ENCODE measurements at places on chromosomes 6 and 20.

DNA sequence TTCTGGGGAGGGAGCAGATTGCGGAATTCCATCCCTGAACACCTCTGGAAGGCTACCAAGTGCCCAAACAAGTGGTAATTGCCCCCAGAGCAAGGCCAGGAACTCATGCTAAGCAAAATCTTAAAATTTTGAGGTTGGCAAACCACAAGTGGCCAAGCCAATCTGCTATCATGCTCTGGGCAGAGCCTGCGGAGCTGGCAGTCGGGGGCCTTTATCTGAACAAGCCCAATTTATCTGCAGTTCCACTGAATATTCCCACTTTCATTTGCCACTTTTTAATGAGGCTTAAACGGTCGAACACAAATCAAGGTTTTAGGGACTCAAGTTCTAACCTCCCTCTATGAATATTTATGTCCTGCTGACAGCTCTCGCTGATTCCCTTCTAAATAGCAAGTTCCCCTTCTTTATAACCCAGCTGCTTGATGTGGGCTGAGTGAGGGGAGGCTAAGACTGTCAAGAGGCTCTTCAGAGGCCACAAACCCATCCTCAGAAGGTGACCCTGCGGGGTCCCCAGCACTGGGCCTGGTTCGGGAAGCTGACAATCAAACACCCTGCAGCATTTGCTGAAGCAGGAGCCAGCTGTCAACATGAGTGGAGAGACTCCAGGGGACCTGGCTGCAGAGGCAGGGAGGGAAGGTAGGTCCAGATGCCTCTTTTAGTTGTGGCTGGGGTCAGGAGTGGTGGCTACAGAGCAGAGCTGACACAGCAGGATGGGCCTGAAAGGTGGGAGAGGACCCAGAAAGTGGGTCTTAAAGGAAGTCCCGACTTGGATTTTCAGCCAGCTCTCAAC is 11.9 kb downstream of the CCDC167 start:
- DNase-seq, result no peak

GRCh38 chr20:44811150-44811685 is 872 bp upstream of the RIMS4 start:
- DNase-seq, result no peak

GRCh38 chr20:20277894-20278335 is 90.0 kb upstream of the INSM1 start:
- DNase-seq, result no peak

DNA sequence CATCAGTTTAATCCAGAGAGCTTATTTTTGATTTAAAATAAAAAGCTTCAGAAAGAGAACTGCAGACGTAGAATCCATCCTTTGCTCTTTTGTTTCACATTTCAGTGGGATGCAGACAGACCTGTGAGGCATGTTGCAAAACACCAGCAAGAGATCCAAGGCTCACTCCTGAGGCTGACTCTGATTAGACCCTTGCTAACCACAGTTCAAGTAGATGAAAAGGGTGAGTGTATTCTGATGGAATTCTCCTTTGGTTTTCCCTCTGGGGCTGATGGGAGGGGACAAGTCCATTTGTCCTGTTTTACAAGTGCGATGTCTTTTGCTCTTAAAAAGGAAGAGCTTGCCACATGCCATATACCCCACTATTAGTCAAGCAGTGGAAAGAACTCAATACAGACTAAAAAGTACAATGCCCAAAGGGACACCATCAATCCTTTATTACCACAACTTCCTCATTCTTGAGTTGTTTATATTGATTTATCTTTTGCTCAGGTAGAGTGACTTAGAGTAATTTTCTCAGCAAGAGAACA is 772.7 kb downstream of the MAFB start:
- no peak for DNase-seq

- DNase-seq, result no peak
These were observed 30.4 kb upstream of the PNRC1 start for GRCh38 chr6:89050155-89050554.

DNA sequence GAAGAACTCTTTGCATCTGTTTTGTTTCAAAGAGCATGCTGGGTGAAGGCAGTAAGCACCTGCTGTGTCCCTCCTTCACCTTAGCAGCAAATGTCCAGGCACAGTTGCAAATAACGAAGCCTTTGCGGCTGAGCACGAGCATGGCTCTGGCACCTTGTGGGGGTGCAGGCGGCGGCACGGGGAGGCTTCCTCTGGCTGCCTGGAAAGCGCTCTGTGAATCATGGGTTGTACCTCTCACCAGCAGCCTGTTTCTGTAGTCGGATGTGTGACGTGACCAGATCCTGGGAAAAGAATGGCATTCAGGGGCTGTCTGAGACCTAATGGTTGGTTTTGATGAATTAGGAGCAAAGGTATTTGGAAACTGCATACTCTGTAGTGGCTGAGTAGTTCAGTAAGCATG is 144.8 kb downstream of the DTNBP1 start:
- DNase-seq, result no peak

GRCh38 chr20:46558511-46558959 is 8.1 kb upstream of the OCSTAMP start:
- DNase-seq, result no peak

GRCh38 chr6:2748183-2748582 is 2.5 kb downstream of the MYLK4 start:
- DNase-seq, result no peak

- no peak for DNase-seq
These were observed 26.4 kb upstream of the PHF3 start for GRCh38 chr6:63609231-63609630.

DNA sequence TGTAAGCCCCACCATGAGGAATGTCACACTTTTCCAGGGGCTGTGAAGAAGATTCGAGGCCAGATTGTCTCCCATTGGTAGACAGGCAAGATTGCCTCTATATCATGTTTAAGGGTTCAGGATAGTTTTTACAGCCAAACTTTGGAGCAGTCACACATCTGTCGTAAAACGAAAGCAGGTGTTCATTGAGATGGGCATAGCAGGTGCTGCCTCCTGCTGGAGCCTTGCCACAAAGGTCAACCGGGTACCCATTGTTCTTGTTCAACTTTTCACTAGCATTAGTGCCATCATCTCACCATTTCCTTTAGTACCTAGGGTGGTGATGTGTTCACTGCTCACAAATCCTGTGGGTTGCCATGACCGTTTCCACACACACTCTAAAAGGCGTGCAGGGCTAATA is 198.3 kb downstream of the HTR1B start:
- no peak for DNase-seq

DNA sequence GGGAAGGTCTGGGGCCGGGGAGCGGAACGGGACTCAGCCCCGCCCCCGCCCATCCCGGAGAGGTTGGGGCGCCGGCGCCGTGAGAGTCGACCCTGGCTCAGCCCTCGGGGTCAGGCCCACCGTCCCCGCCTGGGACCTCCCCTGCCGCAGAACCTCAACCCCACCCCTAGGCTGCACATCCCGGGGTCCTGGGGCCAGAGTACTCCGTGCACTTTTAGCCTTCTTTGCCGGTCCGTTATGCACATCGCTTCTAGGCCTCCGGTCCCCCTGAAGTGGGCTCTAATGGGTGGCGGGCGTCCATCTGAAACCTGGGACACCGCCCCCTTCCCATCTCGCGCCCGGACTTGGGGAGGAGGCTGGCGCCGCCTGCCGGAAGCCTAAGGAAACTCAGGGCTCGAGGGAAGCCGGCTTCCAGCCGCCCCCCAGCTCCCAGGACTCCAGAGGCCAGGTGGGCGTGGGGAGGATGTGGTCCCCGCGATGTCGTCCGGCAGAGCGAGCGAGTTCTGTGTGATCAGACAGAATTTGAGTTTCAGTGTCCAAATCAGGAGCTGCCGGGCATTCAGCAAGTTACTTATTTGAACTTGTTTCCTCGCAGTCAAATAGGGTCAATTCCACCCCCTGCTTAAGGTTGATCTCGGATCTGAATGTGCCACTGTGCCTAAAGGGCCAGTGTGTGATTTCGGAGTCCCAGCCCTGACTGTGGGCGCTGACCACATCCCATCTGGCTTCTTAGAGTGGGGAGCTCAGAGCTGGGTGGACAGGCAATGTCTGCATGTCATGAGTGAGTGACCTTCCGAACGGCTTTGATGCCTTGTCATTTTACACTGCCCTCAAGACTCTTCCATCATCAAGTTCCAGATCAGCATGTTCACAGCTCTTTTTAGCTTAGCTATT is 47.6 kb downstream of the CPXM1 start:
- DNase-seq, result peak; percentile 33

DNA sequence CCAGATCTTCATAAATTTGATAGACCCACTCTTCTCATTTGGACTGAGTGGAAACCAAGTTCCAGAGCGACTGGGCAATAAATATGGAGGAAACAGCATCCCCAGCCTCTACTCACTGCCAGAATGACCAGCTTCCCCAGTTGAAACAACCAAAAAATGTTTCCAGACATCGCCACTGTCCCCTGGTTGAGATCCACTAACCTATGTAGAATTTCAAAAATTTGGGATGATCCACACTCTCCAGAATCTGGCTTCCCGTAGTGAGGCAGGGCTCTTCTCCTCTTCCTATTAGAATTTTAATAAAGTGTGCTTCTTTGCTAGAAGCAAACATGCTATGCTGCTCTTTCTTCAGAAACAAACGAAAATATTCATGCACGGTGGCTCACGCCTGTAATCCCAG is 287.0 kb upstream of the SUPT3H start:
- DNase-seq, result no peak

- DNase-seq, result no peak
These were observed 83.5 kb downstream of the WASF1 start for GRCh38 chr6:110095935-110096334.

DNA sequence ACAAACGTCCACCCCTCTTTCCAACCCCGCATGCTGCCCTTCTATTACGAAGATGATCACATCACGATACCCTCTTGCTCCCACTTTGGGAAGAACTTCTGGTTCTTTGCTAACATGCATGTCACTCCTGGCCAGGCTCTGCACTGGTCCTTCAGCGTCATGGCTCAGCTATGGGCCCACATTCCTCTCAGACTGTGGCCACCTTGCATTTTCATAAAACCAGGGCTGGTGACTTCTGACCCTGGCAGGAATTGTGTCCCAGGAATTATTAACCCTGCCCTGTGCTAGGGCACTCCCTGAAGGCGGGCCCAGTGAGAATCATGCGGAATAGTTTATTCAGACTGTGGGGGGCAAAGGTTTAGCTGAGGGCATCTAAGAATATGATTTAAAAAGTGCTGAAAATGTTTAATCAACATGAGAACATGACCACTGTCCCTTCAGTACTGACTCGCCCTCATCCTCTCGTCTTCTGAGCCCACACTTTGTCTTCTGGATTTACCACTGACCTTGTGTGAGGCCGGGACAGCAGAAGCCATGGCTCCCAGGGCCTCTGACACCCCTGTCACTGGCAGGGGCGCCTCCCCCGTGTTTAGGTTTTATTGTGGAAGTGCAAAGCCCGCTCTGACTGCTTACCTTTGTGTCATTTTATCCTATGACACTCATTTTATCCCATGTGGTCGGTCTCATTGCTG is 38.1 kb upstream of the THBS2 start:
- no peak for DNase-seq

- no peak for DNase-seq
These were observed 8.7 kb upstream of the SYNDIG1 start for GRCh38 chr20:24460712-24461111.

DNA sequence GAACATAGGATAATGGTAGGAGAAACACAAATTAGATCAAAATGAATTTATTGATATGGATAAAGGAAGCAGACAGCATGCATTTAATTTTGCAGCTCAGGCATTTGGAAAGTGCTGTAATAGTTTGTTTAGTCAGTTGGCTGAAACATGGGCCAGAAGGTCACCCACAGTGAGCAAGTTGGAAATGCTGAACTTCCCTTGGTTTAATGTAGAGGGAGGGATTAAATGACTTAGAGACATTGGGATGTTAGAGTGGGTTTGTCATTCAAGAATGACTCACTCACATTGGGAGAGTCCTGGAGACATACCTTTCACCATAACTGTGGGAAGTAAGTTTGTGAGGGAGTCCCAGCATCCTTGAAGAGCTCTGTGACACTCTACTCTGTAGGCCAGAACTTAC is 231.5 kb upstream of the PLCB4 start:
- no peak for DNase-seq

DNA sequence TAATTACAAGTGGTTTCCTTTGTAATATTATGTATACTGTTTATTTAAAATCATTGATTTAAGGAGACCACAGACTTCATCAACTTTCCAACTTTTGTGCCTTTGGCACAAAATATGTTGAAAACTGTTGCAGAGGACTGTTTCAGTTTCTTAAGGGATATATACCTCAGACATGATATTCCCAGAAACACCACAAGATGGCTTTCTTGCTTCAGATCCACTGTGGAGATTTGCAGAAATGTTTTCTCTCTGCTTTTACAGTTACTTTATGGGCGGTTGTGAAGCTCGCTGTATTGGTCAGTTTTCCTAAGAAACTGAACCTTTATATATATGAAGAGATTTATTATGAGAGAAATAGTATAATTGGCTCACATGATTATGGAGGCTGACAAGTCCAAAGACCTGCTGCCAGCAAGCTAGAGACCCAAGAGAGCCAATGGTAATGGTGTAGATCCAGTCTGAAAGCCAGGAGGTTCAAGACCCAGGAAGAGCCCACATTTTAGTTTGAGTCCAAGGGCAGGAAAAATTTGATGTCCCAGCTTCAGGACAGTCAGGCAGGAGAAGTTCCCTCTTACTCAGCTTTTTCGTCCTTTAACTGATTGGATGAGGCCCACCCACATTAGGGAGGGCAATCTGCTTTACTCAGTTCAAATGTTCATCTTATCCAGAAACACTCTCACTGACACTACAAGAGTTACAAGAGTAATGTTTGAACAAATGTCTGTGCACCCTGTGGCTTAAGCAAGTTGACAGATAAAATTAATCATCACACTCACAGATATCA is 12.8 kb downstream of the ME1 start:
- no peak for DNase-seq

DNA sequence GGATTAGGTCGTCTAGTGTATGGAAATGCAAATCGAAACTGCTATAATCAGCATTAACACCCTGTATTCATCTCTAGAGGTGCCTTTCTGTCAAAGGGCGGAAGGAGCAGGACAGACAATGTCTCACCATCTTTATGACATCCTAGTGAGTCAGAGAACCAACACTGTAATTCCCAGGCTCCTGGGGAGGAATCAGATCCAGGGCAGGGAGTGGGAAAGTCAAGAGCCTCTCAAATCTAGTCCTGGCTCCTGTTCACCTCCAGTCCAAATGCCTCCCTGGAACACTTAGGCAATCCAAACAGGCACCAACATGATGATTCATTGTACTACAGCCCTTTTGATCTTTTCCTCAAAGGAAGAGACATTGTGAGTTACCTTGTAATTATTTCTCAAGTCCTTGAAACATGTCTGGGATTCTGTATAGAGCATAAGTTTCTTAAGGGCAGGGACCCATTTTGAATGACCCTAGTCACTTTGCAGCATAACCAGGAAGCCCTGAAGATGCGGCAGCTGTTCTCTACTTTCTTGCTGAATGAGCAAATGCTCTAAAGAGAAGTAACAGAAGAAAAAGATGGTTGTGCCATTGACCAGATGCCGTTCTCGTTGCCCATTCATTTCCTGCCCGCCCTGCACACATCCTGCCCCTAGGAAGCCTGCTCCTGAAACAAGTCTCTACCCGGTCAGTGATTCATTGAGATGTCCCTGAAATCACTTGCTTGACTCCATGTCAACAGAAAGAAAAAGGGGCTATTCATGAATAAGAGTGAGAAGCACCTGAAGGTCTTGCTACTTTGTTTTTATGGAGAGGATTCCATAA is 112.8 kb upstream of the JARID2 start:
- DNase-seq, result no peak

- DNase-seq, result no peak
These were observed 134.9 kb downstream of the ISM1 start for GRCh38 chr20:13355941-13356486.

Measured in right renal pelvis (tissue), 4 donors.